Cortex of kidney (tissue), 1 donor: ENCODE measurements at places on chromosomes 6 and 20.

DNA sequence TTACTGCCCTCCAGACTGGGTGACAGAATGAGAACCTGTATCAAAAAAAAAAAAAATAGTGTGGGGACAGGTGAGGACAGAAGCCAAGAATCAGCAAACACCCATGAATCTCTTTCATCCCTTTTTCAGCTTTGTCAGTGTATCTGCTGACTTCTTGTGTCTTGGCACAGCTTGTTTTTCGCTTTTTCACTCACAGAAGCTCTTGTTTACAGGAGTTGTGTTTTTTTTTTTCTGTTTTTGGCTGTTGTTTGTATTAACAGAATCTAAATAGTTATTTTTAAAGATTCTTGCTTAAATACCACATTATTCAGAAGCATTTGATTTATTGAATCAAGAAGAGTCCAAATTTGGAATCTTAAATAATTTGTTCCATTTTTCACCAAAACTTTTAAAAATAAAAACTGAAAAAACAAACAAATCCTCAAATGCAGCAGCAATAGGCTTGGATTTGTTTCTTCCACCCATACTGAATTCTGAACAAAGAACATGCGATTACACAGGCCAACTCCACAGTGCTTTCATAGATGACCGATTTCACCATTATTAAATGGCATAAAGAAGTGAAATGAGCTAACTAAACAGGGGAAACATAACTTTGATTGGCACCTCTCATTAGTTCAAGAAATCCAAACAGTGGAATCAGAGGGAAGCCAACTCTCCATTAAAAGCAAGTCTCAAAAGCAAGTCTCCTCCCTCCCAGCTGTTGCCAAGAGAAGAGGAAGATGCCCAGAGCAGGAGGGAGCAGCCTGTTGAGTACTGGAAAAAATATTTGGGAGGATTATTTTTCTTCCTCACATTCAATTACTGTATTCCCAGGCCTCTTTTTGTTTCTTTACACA, 27.2 kb upstream of the GPR63 start:
- no peak for DNase-seq

DNA sequence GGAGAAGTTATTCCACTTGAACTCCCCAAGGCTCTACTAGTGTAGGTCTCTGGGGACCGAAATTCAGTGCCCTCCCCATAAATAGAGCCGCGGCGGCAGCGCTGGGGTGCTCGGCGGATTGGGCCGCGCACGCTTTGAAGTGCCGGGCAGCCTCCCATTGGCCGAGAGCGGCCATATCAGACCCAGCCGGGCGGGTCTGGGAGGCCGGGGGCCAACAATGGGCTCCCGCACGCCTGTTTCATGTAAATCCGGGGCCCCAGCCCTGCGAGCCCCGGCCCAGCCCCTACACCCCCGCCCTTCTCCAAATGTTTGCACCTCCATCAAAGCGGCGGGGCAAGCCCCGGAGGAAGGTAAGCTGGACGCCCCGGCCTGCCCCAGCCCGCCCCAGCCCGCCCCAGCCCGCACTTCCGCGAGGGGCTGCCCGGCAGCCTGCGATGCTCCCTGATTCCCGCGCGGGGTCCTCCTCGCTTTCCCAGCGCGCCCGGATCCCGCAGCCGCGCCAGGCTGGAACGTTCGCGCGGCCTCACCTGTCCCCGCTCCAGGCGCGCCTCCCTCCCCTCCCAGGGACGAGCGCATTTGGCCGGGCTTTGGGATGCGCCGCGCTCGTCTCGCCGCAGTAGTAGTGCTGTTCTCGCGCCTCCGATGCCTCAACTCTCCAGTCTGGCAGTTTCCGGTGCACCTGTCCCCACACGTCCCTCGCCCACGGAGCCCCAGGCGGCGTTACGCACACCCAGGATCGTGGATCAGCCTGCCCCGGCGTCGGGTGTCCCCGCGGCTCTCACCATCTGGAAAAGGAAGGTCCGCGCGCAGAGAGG, at the start of gene TBXT:
Gene TBXT (minus strand): TSS at position 51 of the 815 bp plus-strand sequence. CDS start 260 bp downstream, outside the sequence.
- no peak for DNase-seq

DNA sequence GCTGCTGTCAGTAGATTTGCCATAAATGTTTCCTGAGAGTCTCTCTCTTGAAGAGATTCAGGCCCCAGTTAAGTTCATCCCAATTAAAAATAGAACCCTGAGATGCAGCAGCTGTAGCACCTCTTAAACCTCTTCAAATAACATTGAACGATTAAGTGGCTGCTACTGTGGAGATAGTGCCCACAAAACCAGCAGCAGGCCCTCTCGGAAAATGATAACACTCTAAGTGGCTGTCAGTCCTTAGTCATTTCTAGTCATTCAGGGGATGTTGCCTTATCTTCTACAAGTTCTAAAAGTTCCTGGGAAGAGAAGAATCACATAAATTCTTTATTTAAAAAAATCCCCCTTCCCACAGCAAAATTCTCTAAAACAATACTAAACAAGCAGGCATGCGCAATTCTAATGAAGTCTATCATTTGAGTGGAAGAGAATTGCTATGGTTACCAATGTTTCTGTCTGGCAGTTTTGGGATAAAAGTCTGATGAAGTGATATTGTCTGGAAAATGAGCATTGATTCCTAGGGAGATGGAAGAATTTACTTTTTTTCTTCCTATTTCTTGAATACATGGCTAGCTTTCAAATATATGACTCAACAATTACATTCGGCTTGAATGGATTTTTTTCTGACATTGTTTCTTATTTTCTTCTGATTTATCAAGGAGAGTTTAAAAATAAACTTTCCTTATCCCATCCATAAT, 131.9 kb downstream of the TRMT11 start:
- no peak for DNase-seq

DNA sequence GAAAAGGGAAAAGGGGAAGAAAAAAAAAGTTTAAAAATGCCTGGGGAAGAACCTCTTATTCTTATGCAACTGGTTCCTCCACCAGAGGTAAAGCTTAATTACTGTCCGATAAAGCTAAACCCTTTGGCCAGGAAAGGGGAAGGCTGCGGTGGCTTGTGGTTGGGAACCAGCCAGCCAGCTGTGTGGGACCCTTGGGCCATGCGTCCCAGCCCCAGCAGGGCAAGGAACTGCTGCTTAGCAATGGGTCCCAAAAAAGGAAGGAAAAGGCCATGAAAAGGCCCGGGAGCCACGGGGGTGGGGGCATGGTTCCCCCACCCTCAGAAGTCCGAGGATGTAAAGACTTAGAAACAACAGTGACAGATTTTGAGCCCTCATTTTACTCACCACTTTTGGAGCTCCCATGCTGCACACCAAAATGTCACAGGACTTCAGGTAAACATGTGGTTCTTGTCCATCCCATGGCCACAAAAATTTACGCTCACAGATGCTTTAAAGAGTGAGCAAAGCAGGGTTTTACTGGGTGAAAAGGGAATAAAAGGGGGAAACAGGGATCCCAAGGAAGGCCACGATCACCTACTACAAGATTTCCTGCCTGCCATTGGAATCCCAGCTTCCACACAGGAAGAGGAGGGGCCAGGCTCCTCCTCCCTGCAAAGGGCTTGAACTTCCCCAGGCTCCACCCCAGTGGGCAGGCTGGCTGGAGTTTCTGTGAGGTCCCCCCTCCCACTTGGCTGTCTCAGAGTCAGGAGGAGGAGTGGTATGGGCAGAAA, 1234.7 kb upstream of the GJE1 start:
- DNase-seq = no peak

DNA sequence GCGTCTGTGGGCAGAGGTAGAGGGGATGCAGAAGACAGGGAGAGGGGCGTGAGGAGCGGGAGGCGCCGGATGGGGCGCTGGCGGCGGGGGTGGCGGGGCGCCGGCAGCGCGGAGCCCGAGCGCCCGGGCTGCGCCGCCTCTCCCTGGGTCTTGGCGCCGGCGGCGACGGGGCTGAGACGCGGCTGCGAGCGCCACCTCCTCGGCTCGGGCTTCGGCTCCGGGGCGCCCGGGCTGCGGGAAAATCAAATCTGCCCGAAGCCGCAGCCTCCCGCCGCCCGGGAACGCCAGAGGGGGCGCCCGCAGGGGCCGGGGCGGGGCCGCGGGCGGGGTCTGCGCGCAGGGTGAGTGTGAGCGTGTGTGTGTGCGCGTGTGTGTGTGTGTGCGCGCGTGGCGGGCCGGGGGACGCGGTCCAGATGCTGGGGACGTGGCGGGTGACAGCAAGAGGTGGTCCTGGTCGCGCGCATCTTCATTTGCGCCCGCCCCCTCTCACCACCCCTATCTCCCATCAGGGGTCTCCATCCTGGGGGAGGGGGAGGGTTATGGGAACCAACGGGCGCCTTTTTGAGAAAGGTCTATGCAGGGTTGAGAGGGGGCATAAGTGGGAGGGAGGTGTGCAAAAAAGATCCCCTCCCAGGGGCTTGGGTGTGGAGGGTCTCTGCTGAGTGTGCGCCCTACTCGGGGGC, 646 bp upstream of the CPNE5 start:
- DNase-seq = no peak

GRCh38 chr6:142381845-142382378, 80.1 kb downstream of the ADGRG6 start:
- no peak for DNase-seq

GRCh38 chr6:31971279-31971992, 502 bp downstream of the DXO start:
- DNase-seq = no peak

DNA sequence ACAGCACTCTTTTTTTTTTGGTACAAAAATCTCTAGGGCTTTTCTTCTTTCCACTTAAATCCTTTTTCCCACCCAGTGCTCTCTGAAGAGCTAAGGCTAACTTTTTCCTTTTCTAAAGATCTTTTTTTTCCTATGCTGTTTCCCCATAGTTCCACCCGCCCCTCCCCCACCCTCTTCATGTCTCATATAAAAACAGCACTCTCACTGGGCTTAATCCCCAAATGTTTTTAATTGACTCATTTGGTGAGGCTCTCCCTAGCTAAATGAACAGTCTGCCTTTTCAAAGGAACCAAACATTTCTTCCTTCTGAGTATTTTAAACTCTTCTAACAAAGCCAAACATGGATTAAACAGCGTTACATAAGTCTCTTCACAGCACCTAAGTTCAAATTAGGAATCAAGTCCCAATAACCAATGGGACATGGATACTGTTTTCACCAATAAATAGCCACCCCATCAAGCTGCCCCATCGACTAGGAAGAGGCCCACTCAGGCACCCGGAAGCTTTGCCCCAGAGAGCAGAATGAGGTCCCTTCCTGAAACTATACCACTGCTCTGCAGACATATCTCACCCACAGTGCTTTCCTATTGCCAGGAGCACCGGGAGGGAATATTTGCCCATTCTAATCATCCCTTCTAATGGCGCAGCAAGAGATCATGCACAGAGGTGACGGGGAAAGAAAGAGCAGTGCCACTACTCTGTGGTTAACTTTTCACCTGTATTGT, 63.7 kb downstream of the ATXN1 start:
- DNase-seq = no peak

GRCh38 chr6:145809211-145809610, 5.4 kb downstream of the FBXO30 start:
- no peak for DNase-seq

- no peak for DNase-seq
Measured at GRCh38 chr6:156953479-156954146, 176.4 kb downstream of the ARID1B start.

DNA sequence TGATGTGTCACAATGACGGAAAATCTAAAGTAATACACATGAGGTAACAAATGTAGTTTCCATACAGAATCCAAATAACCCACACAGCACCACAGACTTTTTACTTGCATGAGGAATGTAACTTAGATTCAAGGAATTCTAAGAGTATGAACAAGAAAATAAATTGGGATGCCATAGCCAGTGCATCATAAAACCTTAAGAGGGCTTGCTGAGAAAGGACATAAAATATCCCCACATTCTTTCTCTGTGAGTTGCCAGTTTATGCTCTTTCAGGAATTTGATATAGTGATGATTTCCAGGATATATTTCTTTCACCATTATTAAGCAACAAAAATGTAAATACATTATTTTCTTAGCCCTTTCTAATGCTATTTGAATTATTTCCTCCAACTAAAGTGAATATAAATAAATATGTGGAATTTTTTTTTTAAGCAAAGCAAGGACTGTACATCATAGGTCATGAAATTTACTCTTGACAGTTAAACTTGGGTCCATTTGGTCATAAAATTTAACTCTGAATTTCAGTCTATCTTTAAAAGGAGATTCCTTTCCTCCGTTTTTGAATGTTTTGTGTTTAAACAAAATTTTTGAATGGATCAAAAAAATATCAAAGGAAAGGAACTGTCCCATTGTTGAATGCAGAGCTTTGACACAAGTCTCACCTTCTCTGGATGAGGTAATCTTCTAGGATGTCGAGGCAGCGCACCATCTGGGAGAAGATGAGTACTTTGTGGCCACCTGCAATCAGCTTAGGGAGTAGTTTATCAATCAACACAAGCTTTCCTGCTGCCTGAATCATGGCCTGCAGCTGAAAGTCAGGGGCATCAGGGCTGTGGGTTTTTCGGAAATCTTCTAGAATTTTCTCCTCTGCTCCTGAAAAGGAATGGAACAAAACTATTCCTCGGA, 116.3 kb upstream of the EMILIN3 start:
- no peak for DNase-seq

DNA sequence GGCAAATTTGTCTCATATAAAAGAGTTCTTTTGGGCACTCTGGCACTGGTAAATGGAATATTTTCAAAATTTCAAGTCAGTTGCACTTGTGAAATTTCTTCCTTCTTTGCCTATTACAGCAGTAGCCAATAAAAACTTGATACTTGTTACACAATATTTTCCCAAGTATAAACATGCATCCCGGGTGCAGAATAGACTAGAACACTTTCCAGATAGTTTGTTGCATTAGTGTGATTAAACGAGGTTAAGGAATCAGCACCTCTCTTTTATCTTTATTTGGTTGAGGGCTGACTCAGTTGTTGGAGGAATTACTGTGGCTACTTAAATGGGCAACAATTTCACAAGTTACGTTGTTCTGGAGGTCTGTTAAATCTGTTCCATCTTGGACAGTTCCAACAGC, 467.5 kb downstream of the CDKAL1 start:
- no peak for DNase-seq

- no peak for DNase-seq
Measured at GRCh38 chr6:52337633-52338290, 24.2 kb upstream of the PAQR8 start.

DNA sequence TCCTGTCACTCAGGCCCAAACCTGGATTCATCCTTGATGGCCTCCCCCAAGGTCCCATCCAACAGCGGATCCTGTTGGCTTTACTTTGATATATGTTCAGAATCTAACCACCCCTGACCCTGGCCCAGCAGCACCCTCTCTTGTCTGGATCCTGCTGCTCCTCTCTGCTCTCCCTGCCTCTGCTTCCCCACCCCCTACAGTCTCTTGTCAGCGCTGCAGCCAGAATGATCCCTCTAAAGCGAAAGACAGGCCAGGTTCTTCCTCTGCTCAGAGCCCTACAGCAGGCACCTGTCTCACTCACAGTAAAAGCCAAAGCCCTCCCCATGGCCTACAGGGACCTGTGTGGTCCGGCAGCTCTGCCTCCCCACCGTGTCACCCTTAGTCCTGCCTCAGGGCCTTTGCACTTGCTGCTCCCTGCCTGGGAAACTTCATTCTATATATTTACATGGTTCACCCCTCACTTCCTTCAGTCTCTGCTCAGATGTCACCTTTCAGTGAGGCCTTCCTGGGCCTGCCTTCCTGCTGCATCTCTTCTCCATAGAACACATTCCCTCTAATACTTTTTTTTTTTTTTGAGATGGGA, 37.4 kb upstream of the KCNB1 start:
- no peak for DNase-seq

- DNase-seq = no peak
Measured at GRCh38 chr6:72461144-72461543, 160.7 kb upstream of the KCNQ5 start.

- no peak for DNase-seq
Measured at GRCh38 chr20:49699200-49699992, 14.3 kb downstream of the B4GALT5 start.
